ENCODE measurements at places on chromosomes 7 and 10.

DNA sequence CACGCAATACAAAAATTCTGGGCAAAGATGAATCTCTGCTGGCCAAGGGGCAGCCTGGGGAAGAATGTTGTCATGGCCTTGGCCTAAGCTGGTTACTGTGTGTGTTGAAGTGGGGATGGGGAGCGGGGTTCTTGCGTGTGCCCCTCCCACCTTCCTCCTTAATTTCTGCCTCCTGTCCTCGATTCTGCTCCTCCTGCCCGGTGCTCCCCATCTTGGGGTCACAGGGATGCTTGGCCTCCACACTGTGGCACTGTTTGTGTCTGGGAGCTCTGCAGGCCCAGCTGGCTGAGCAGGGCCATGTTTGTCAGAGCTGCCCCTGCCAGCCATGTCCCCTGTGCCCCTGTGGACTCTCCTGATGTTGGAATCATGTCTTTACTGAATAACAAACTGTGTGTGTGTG lies 37.1 kb downstream of the RPS24 start:
- no peak for DNase-seq

GRCh38 chr10:13372524-13372923 lies 24.4 kb upstream of the SEPHS1 start:
- DNase-seq, result no peak

- no peak for DNase-seq
Measured at GRCh38 chr7:12725575-12726316, 38.3 kb downstream of the ARL4A start.

DNA sequence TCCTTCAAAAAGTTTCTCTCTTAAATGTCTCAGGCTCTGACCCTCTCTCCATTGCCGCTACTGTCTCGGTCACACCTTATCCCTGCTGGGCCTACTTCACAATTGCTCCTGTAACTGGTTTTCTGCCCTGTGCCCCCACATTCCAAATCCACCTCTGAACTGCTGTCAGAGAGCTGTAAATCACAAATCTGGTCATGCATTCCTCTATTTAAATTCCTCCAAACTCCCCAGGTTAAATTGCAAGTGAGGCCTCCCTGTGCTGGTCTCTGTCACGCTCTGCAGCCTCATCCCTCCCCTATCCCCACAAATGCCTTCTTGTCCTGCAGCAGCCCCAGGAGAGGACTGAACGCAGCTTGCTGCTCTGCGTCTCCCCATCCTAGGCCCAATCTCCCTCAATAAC lies 40.4 kb upstream of the CDCA7L start:
- no peak for DNase-seq

GRCh38 chr10:51932530-51932929 lies 233.1 kb upstream of the CSTF2T start:
- DNase-seq, result no peak

DNA sequence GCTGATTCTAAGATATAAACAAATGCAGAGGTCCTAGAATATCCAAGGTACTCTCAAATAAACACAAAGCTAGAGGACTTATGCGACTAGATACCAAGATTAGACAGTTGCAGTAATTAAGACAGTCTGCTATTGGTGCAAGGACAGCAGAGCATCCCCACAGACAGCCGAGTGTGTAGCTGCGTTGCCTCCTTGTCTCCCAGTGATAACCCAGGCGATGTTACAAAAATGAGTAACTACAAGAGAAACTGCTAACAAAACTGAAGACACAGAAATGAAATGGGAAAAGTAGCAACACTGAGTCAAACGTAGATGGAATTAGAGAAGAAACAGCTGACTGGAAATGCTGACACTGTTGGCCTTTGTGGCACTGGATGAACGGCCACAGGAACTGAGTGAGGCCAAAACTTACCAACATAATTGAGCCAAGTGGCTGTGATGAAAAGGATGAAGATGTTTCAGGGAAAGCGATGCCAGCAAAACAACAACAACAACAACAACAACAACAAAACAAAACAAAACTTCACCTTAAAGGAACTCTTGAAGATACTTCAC lies 54.3 kb downstream of the BAIAP2L1 start:
- no peak for DNase-seq

DNA sequence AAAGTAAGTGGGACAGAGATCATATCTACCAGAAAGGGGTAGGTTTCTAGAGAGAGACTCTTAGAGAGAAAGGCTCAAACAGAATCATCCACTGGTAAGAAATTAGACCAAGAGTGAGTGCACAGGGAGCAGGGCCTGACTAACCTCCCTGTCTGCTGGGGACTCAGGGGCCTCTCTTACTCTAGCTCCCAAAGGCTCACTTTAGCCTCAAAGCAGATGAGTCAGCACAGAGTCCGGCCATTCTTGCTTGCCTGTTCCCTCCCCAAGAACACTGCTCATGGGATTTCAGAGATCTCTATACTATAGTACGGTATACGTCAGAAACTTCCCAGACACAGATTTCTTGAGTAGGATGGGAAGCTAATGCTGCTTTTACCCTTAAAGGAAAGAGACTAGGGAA lies 32.7 kb downstream of the RBM28 start:
- DNase-seq, result no peak

GRCh38 chr10:8100366-8100765 lies 45.9 kb downstream of the GATA3 start:
- DNase-seq, result no peak

- DNase-seq, result no peak
Measured at GRCh38 chr10:6046773-6047611, 15.2 kb downstream of the IL2RA start.

DNA sequence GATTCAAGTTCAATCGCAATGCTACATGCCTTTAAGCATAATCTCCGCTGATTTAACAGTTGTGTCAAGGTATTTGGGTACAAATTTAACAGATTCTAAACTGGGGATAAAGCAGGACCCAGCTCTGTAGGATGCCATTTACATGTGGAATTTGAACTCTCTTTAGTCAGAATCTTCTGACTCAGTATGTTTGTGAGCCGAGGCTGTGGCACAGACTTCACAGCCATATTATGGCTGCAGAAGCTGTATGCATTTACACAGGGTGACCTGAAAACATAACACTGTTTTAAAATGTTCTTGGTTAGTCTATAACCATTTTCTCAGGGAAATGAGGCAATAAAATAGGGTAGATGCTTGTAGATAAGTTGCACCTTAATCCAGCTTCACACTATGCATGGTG lies 8.7 kb downstream of the PDLIM1 start:
- DNase-seq, result no peak

DNA sequence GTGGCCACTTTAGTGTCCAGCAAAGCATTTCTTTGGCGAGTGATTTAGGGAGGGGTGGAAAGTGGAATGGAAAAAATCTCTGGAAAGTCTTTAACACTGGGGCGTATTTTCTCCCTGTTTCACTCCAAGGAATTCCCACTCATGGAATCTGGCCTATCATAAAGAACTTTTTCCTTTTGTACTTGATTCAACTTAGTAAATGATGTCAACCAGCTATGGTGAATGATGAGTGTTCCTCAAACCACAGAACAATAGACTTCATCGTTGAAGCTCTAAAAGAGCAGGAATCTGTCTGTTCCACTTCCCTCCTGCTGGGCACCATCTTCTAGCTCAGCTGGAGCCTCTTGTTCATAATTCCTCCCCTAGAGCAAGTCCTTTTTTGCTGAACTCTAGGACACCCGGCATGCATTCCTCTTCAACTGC lies 66.5 kb downstream of the EPDR1 start:
- DNase-seq, result no peak

GRCh38 chr7:40057292-40057691 lies 77.1 kb downstream of the MPLKIP start:
- DNase-seq, result no peak

DNA sequence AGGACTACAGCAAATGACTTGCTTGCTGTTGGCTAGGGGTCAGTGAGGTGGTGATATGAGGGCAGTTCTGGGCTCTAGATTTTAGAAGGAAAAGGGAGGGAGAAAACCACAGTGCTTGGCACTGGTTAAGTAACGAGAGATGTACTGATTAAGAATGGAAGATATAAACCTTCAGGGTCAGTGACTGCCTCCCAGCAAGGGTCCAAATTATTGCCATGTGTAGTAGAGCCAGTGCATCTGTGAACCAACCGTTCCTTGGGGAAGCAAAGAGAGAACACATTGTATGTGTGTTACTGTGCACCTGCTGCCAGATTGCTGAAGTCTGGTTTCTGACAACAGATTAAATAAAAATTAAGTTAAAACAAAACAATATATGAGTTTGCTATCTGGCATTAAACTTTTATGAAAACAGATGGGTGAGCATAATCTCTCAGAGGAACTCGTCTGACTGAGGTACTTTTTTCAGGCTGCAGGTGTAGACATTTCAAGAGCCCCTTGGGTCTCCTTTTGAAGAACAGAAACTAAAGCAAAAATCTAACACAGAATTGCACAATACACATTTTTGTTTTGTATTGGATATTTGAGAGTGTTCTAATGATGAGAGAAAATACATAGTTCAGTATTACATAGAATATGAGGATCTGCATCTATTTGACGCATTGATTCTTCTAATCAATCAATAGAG lies 1120.6 kb downstream of the SORCS3 start:
- no peak for DNase-seq

- DNase-seq, result no peak
Measured at GRCh38 chr10:110354322-110354766, 49.6 kb upstream of the SMNDC1 start.

DNA sequence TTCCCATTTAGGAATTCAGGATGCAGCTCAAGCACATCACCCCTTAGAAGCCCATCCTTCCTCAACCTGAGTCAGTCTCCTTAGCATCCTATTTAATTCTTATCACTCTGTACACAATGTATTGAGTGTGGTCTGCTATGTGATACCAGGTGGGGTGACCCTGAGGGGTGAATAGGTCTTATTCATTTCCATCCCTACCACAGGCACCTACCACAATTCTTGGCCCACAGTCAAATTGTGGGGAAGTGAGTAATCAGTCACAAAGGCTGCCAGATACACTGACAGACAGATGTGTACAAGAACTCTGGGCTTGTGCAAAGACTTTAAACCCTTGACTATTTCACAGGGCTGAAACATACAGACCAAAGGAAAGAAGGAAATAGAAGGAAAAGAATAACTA lies 560.5 kb downstream of the PARD3 start:
- no peak for DNase-seq

DNA sequence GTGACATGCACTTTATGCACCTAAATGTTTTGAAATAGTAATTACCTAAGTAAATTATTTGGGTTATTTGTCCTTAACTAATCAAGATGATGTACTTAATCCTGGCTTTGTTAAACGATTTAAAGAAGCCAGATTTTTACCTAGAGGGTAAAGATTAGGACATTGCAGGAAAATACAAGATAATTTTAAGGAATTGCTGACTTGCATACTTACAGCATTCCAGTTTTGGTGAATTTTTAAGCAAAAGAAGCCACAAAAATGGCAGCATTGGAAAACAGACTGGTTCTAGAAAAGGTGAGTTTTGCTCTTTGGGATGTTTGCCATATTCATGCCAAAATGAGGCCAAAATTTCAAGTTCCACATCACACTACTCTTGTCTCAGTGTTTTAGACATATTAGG lies 33.4 kb downstream of the BCAP29 start:
- DNase-seq, result no peak

DNA sequence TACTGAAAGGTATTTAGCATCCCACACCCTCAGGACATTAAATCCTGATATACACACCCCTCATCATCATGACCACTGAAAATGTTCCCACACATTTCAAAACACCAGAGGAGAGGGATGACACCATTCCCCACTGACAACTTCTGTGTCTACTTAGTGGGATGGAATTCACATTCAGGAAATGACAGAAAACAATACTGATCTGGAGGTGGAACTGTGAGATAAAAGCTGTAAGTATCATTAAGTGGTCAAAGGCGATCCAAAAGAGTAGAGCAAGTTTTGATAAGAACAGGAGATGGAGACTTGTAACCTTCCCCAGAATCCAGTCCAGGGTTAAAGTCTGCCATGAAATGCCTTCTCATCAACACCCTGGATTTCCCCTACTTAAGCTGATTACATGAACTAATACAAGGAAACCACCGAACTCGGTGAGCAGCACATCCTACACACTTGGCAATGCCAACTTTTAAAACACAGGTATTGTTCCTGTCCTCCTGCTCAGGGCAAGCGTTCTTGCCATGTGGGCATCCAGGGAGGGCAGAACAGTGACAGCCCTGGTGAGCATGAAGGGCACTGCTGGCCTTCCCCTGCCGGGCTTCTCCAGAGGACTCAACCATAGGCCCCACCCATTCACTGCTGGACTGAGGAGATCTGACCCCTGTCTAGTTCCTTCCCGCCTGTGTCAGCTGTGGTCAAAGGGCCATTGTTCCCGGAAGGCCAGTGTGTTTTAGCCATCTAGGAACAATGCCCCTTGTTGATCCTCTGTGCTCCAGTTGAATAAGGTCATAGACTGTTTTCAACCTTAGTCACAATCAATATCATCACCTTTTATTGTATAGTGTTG lies 85.0 kb downstream of the SGMS1 start:
- DNase-seq, result no peak
